ENCODE measurements at places on chromosomes 13 and 19. TPM values are rescaled to one million over a fixed set of nuclear protein-coding genes. Genes with fewer than 3 reads are reported as not detected.
A peak's percentile ranks its signal among the peaks of the same experiment; 100 is the strongest.

C13orf46 gene
- total RNA-seq = 25.3 TPM

DNA sequence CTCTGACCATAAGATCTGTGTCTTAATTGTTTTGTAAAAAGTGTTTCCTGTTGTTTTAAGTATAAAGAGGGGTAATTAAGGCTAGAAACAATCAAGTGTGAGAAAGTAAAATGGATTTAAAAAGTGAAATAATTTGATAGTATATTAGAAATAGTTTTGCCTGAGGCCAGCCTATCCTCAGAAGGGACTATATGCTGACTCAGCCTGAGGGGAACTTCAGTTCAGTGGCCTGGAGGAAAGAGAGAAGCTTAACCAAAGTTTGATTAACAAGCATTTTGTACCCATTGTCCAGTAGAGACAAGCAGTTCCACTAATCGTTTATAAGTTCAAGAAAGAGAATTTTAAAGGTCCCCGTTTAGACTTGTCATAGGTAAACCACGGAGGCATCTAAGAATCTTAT, 1793.2 kb upstream of the PRR20A start:
- DNase-seq = no peak
- no peaks in the 10 kb centered on the region for H3K4me1 ChIP-seq
- no peaks in the 10 kb centered on the region for H3K36me3 ChIP-seq
- no peak overlapping the region for H3K4me3 ChIP-seq

- H3K4me3 ChIP-seq = no peak overlapping the region
- H3K27me3 ChIP-seq = peaks cover 58% of the 10 kb centered on the region
- H3K36me3 ChIP-seq = no peaks in the 10 kb centered on the region
- H3K4me1 ChIP-seq = no peaks in the 10 kb centered on the region
- H3K27ac ChIP-seq = no peak overlapping the region
These were observed 30.1 kb upstream of the OLFM2 start for GRCh38 chr19:9966448-9966847.

- H3K4me1 ChIP-seq = no peaks in the 10 kb centered on the region
- H3K36me3 ChIP-seq = no peaks in the 10 kb centered on the region
- no peaks in the 10 kb centered on the region for H3K27me3 ChIP-seq
- no peak overlapping the region for H3K4me3 ChIP-seq
- H3K27ac ChIP-seq = no peak overlapping the region
These were observed 166.0 kb upstream of the ZNF536 start for GRCh38 chr19:30206187-30206586.

- peaks cover 9% of the 10 kb centered on the region for H3K27me3 ChIP-seq
- H3K4me1 ChIP-seq = peaks cover 32% of the 10 kb centered on the region
- peak; percentile 37 for DNase-seq
- H3K27ac ChIP-seq = no peak overlapping the region
- H3K4me3 ChIP-seq = peak overlapping the region; percentile 68
These were observed 1.1 kb downstream of the IRS2 start for GRCh38 chr13:109785141-109785891.
